Hindlimb muscle (tissue), 1 donor: ENCODE measurements at places on chromosomes 11 and 22. TPM values are rescaled to one million over a fixed set of nuclear protein-coding genes. Genes with fewer than 3 reads are reported as not detected.

The PNPLA3 gene
- polyA plus RNA-seq = 0.39 TPM

The TPBGL gene
- 0.30 TPM for polyA plus RNA-seq

DNA sequence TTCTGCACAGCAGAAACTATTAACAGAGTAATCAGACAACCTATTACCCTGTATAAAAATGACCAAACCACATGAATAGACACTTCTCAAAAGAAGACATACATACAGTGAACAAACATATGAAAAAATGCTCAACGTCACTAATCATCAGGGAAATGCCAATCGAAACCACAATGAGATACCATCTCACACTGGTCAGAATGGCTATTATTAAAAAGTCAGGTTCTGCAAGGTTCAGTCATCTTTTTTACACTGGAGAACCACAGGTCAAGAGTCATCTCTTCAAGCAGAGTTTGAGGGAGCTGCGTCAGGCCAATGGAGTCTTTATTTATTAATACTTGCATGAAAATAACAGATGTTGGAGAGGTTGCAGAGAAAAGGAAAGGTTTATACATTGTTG is 40.4 kb downstream of the RCN1 start:
- no peak for DNase-seq

- DNase-seq = no peak
These were observed 89.4 kb downstream of the PKNOX2 start for GRCh38 chr11:125253795-125254525.

GRCh38 chr11:120795185-120795584 is 228.7 kb upstream of the TBCEL start:
- no peak for DNase-seq

DNA sequence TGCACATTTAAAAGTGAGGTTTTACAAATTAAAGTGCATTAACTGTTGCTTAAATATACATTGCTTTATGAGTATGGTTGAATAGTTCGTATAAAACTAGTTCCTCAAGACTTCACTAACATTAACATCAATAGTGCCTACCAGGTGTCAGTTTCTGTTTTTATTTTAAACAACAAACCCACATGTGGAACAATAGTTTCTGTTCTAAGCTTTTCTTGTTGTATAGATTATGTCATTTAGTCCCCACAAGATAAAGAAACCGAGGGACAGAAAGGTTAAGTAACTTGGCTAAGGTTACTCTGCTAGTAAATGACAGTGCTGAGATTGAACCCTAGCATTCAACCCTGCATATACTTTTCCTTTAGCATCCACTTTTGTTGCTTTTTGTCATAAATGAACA is 41.4 kb upstream of the ST14 start:
- DNase-seq = no peak

DNA sequence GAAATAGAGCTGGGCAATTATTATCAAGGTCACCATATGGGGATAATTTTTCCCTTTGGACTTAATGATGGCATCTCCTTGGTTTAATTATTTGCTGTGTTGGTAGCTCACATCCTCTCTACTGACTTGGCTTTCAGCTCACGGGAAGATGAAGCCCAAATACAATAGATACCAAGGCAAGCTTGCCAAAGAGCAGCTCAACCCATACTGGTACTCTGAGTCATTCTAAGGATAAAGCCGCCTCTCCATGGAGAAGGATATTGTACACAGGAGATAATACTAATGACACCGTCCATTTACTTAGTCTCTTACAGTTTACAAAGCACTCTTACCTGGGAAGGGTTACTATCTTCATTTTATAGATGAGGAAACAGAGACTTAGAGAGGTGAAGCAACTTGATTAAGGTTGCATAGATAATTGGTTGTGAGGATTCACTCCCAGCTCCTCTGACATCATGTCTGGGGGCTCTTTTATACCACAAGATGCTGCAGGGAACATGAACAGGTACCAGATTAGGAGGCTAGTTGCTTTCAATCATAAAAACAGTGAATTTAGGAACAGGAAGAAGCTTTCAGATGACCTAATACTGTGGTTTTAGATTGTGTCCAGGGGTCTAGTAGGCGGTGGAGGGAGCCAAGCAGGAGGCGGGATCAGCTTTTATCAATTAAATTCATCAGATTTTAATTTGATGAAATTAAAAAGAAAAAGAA is 48.3 kb upstream of the PICALM start:
- no peak for DNase-seq
